ENCODE measurements at places on chromosomes 4 and X.

DNA sequence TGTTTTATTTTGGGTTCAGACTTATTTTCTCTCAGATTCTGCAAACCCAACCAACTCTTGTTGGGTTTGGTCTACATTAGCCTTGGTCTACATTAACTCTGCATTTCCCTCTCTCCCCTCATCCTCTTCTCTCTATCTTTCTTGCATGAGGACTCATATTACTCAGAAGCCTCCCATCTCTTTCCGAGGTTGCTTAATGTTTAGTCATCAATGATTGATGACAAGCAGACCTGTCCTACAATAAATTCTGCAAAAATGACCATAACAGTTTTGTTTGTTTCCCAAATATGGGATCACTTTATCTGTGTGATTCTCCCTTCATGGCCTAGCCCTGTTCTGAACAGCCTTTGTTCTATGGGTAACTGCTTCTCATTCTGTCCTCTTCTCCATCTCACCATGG is 75.2 kb downstream of the GABRB1 start:
- no peak for DNase-seq

DNA sequence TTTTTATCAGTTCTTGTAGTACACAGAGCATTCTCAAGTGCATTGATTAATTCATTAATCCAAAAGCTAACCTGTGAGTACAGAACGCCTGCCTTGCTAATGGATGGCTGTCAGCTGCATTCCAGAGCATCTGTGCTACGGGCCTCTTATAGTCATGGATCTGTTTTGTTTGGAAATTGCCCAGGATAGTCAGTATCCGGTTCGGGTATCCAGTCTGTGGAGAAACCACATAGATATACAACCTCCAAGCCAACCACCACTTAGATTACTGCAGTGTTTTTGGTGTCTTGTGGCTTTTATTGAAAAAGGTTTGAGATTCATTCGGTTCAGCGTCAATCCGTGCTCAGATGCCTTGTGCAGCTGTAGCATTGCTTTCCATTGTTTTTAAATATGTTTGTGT is 4.0 kb downstream of the LAP3 start:
- DNase-seq: no peak

DNA sequence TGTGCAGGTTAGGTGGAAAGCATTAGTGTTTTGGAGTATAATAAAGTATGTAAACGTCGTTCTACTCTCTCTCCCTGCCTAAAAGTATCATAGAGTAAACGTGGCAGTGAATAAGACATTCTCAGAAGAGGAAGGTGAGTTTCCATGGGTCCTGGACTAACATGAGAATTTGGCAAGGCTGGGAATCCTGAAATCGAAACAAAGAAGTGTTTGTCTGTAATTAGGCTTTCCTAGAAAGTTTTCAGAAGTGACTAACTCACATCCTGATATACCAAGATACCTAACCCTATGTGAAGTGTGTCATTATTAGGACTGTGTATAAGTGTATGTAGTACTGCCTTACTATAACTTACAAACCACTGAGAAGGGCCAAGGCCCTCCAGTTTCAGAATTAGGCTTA is 50.7 kb upstream of the MAOA start:
- no peak for DNase-seq

DNA sequence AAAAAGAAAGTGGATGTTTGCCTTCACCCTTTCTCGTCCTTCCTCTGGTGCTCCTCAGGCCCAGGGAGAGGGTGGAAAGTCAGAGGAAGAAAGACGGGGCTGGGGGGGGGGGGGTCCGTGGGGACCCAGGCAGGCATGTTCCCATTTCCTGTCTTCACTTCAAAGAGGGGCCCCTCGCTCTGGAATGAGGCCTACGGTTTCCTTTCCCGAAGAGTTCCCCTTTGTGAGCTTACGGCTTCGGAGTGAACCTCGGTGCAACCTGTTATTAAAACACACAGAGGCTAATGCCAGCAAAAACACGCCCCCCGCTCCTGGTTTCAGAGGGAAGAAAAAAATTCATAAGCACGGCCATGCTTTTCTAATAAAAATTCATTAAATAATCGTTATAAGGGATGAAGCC is 40.1 kb downstream of the SHOX start:
- DNase-seq: no peak

- DNase-seq: no peak
Observed at GRCh38 chr4:6573551-6573950, 1.4 kb upstream of the MAN2B2 start.

- no peak for DNase-seq
Observed at GRCh38 chr4:86927843-86928395, 6.9 kb upstream of the AFF1 start.

DNA sequence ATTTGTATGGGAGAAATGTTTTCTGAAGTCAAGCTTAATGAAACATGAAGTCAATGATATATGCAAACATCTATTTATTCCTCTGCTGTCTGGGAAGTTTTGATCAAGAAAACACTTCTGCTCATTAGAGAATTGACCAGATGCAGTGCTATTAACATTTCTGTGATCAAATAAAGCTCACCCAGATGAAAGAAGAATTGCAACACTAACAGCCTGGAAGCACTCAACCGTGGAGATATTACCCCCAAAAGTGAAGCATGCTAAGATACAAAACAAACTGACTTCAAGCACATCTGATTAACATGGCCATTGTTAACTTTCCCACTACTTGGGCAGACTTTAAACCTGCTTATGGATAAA is 73.7 kb upstream of the GUCY1A1 start:
- DNase-seq: no peak

GRCh38 chrX:50677789-50678188 is 136.2 kb downstream of the SHROOM4 start:
- no peak for DNase-seq

GRCh38 chr4:65880594-65880993 is 210.3 kb upstream of the EPHA5 start:
- DNase-seq: no peak

DNA sequence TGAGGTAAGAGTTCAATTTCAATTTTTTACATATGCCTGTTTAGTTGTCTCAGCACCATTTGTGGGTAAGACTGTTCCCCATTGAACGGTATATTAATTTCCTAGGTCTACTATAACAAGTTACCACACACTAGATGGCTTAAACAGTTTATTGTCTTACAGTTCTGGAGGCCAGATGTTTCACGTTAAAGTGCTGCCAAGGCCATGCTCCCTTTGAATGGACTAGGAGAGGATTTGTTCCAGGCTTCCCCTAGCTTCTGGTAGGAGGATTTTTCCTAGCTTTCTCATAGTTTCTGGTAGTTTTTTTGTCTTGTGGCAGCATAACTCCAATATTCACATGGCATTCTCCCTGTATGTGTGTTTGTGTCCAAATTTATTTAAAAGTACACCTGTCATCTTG is 149.3 kb upstream of the CYSLTR1 start:
- no peak for DNase-seq

DNA sequence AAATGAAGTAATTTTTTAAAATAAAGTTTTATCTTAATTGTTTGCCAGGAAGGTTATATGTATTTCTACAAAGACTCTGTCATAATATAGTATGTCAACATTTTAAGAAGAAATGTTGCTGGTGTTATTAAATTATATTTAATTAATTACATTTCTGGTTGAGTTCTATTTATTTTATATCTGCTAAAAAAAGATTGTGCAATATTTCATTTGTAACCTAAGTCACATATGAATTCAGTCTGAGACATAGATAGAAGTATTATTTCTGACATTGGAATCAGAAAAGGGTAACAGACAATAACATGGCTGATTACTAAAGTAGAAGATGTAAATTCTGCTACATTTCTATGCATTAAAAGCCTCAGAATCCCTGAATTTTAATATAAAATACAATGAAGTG is 1985.1 kb downstream of the C4orf33 start:
- DNase-seq: no peak

GRCh38 chrX:55118574-55118973 is 29.8 kb downstream of the PAGE2 start:
- DNase-seq: no peak

GRCh38 chr4:1554246-1554875 is 129.8 kb downstream of the FAM53A start:
- no peak for DNase-seq

DNA sequence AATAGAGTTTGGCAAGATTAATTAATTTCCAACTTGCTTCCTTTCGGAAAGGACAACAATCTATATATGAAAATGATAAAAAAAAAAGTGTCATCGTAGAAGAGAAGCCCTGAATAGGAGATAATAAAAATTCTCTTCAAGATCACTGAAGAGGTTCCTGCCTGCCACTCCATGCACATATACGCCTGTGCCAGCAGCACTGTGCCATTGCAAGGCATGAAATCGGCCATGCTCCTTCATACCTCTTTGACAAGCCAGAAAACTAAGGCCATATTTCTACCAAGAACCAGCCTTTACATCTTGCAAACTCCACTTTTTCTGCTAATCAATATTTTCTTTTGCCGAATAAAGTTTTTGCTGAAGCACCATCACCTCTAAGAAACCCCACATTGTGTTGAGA is 365.5 kb downstream of the CXXC4 start:
- no peak for DNase-seq

- no peak for DNase-seq
Observed at GRCh38 chr4:28490669-28491068, 1630.0 kb downstream of the STIM2 start.

DNA sequence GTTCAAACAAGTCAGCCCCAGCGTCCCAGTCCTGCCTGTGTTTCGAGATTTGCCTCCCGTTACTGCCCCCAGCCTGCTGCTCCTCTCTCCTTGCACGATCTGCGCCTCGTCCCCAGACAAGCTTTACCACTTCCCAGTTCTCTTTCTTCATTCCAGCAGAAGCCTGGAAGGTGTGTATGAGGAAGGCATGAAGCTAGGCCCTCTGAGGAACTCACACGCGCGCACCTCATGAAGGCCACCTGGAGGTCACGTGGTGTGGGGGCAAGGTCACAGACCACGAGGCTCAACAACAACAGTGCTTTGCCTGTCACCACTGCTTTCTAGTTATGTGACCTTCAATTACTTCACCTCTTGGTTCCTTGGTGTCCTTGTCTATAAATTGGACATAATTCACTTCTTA is 181.0 kb downstream of the PALLD start:
- no peak for DNase-seq

- DNase-seq: no peak
Observed at GRCh38 chr4:7213807-7214206, 21.5 kb downstream of the SORCS2 start.

DNA sequence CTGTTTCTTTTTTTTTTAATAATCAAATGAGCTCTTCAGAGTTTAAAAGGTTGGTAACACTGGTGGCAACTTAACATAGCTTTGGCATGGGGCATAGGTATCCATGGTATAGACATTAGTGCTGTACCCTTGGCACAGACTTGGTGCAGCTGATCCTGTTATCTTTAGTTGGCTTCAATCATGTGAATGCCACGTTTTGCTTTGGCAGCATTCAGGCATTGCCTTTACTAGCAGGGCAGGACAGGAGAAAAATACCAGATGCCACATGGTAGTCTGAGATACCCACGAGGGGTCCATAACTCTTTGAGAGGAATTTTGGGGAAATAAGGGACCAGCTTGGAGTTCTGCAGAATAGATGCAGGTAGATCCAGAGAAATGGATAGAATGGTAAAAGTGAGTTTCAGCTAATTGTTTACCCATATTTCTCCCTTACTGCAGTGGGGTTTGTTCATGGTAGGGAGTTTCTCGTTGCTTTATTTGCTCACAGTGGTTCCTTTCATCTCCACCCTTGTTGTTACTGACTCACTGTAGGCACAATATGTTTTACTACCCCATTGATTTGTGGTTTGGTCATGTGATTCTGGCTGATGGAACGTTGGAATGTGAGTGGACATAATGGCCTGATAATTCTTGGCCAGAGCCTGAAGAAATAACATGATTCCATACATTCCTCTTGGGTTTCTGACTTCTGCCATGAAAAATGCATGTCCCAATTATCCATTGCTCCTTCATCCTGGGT is 342.7 kb downstream of the GLUD2 start:
- no peak for DNase-seq

DNA sequence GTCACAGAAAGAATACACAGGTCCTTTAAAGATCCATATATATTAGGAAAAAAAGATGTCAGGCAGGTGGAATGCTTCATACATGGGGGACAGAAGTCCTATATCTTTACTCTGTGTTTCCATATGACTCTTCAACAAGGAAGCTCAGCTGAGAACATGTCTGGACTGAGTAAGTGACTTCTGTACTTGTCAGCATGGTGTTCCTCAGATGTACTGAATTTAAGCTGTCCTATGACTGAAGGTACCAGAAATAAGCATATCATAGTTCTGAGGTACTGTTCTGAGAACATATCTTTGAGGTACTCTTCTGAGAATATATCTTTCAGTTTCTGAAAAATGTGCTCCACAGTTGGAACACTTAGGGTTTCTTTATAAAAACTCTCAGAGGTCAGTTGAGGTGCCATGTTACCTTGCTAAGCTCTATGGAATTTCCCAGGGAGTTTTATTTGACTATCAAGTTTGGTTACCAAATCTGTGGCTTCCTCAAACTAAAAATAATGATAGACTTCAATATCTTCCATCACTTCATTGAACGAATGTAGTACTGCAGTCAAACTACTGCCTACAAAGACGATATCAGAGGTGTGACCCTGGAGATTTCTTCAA is 597.2 kb upstream of the GNPDA2 start:
- no peak for DNase-seq

GRCh38 chrX:372856-373640 is 13.7 kb downstream of the PPP2R3B start:
- no peak for DNase-seq

- DNase-seq: no peak
Observed at GRCh38 chr4:77349796-77350195, 192.8 kb downstream of the CCNG2 start.

DNA sequence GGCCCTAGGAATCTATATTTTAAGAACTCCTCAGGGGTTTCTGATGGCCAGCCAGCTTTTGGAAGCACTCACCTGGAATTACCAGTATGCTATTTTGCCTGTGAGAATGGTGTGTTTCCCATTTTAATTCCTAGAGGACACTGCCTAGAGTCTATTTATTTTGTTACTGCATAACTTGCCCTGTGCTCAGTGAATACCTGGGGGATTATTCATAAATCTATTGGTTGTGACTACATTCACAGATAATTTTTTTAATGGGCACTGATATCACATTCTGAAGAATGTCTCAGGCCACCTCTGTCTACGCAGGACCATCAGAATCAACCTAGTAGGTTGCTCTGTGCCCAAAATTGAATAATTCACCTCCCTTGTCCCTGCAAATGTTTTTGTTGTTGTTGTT is 6.7 kb downstream of the ARL13A start:
- DNase-seq: no peak

GRCh38 chr4:153249199-153250041 is 45.2 kb downstream of the TRIM2 start:
- peak; percentile 56 for DNase-seq

- DNase-seq: no peak
Observed at GRCh38 chrX:108068121-108068520, 23.2 kb downstream of the PSMD10 start.

DNA sequence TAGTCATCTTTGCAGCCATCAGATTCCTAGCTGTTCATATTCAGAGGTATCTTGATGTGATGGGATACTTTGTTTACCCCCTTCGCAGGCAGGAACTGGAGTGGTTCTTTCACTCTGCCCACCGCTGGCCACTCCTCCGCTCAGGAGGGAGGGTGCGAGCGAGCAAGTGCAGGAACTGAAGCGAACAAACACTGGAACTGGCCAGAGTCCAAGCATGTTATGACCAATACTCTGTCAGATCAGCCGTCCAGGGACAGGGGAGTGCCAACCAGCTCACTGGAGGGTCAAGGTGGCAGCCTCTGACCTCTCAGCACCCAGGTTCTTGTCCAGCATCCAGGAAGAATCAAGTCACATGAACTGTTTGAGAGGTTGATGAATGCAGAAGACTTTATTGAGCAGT is 18.0 kb upstream of the MANBA start:
- DNase-seq: no peak

GRCh38 chr4:87584222-87584908 is 24.0 kb upstream of the DSPP start:
- DNase-seq: no peak
